ENCODE measurements at places on chromosomes 12 and 14.

DNA sequence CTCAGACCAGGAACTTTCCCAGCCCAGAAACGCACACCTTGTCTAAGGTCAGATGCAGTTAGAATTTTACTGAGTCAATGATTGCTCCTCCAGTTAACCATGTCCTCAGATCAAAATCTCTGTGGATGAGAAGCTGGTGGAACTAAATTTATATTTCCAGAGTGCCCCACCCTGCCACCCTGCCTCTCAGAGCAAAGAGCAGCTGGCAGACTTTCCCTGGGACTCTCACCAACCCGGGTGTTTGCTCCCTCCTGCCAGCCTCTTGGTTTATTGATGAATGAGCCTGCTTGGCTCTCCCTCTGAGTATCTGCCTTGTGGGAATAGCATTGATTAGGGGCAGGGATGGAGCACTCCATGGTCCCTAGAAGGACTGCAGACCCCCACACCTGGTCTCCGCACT lies 5.9 kb upstream of the KRT1 start:
- DNase-seq, result no peak

DNA sequence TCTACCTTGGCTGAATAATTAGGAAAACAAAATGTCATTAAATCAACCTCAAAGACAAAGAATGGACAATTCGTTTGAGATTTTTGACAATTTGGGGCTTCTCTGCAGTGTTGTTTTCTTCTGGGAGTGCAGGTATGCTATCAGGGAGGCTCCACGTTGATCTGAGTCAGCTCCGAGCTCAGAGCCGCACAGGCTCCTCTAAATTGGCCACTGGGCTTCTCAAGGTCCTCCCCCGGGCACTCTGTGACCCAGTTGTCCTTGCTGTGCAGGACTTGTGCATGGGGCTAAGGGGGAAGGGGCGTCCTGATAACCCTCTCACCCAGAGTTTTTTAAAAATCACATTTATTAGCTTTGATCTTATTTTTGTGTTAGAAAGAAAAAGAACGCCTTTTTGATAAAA lies 52.7 kb downstream of the TBX3 start:
- no peak for DNase-seq

DNA sequence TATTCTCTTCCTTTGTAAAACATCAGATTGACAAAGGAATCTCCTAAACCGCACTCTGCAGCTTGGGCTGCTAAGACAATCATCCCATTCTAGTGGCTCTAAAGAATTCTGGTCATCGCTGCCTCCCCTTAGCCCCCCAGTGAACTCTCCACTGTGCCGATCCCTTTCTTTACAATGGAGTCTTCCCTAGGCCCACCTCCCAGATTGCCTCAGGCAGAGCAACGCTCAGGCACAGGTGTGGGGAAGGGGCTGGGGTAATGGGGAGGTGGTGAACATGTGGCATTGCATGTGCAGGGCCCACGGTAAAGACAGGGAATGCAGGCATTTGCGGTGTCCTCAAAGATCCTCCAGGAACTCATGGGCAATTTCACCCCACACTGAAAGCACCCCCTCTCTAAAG lies 86.3 kb downstream of the PLEKHG3 start:
- DNase-seq, result no peak

- no peak for DNase-seq
These were observed 54.4 kb downstream of the NIN start for GRCh38 chr14:50776522-50776921.

DNA sequence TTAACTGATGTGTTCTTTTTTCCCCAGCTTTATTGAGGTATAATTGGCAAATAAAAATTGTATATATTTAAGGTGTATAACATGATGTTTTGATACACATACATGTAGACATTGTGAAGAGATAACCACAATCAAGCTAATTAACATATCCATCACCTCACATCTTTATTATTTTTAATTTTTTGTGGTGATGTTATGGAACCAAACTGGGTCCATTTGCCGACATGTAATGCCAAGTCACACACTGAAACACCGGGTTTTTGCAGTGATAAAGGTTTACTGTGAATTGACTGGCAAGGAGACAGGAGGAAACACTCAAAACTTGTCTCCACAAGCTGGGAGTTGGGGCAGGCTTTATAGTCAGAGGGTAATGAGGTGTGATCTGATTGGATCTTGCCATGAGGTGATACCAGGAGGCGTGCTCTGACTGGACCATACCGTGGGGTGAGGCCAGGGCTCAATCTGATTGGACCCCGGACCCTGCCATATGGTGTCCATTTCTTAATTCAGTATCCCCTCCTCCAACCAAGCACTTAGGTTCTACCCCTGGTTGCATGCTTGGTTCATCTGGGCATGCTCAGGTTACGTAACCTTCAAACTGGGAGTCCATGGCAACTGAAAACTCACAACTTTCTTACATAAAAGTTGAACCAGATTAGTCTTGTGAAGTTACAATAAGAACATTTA lies 11.8 kb upstream of the WSCD2 start:
- no peak for DNase-seq

DNA sequence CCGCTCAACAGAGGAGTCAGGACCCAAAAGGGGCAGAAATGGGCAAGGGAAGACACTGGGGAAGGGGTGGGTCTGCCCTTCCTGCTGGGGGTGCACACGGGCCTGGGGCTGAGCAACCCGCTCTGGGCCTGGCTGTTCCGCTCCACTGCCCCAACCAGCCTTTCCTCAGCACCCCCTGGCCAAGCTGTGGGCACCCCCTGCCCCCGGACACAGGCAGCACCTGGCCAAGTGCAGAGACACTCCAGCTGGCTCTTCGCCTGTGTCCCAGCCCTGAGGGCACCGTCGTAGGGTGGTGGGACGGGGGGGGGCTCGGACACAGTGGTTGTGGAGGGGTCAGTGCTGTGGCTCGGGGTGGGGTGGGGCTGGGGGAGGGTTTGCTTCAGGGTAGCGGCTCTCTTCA lies 10.3 kb downstream of the PACS2 start:
- DNase-seq, result no peak

GRCh38 chr12:63968673-63969072 lies 124.2 kb downstream of the SRGAP1 start:
- DNase-seq, result no peak

DNA sequence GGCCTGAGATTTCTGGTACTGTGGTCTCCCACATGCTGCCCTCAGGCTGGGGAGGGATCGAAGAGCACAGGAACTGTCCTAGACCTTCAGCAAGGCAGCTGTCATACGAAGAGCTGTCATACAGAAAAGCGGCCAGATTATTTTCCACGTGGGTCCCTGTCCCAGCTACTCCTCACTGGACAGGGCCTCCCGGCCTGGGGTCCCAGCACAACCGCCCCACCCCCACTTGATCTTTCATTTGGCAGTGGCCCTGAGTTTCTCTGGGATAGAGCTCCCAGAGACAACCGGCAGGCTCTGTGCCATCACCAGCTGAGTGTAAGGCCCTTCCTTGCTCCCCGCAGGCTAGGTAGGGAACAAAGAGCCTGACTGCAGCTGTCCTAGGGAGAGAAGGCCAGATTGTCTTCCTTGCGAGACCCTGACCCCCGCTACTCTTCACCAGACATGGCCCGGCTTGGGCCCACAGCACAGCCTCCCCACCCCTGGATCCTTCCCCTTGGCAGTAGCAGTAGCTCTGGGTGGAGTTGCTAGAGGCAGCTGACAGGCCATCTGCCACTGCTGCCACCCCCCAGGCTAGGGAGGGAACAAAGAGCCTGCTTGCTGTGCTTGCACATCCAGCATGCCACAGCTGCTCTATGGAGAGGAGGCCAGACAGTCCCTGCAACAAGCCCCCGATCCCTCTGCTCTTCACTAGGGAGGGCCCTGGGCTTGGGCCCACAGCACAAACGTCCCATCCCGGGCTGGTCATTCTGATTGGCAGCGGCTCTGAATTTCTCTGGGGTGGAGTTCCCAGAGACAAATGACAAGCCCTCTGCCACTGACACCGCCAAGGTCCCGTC lies 3.1 kb upstream of the OR4N2 start:
- no peak for DNase-seq

DNA sequence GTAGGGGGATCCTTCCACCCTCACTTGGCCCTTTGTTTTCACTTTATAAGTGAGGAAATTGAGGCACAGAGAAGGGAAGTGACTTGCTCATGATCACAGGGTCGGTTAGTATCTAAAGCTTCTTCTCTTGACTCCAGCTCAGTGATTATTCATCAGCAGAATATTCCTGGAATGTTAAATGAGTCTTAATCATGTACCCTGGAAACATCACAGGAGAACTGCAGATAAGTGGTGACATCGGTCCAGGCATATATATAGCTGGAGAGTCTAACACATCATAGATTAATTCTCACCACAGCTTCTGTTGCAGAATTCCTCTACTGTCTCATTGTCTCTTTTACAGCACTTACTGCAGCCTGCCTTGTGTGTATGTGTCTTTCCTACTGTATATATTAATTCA lies 69.9 kb downstream of the PAH start:
- DNase-seq, result no peak

DNA sequence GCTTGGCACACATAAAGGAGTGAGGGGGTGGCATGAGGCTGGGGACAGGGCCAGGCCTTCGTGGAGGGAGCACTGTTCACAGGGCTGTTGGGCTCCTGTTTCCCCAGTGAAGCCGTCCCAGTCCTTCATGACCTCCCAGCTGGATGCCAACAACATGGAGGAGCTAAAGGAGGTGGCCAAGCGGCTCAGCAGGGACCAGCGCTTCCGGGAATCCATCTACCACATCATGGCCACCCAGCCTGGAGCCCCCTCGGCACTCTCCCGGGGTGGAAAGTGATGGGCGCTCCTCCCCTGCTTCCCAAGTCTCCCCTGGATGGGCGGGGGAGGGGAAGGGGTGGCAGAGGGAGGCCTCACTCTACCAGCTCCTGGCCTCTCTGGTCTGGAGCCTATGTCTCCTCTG lies 43.6 kb downstream of the PLEKHD1 start:
- no peak for DNase-seq

GRCh38 chr12:38903596-38903995 lies 1.8 kb downstream of the CPNE8 start:
- no peak for DNase-seq

DNA sequence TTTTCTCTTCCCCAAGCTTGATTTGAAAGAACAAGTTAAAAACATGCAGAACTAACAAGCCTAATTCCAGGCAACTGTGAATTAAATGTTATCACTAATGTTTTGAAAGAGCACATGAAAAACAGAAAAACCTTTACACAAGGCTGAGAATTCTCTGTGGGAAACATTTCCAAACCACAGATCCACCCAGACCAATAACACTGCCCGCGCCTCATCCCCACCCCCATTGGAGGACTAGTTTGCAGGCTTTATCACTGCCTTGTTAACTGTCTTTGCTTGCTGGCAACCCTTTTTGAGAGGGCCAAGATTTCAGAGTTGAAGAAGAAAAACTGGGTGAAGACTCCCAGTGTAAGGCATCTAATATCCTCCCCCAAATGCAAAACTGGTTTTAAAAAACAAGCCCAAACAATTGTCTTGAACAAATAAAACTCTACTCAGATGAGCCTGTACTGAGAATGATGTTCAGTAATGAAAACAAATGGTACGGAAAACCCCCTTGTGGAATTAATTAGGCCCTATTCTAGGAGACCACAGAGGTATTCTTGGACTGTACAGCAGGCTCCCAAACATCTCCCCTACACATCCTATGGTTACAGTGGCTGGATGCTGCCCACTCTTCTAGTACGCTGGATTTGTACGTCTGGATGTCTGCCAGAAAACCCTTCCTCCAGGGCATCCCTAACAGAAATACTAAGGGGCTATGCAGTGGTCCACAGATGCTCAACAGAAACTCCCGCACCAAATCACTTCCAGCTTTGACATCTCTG lies 5.8 kb downstream of the MAX start:
- no peak for DNase-seq

GRCh38 chr14:65599375-65599774 lies 186.8 kb downstream of the FUT8 start:
- DNase-seq, result no peak

DNA sequence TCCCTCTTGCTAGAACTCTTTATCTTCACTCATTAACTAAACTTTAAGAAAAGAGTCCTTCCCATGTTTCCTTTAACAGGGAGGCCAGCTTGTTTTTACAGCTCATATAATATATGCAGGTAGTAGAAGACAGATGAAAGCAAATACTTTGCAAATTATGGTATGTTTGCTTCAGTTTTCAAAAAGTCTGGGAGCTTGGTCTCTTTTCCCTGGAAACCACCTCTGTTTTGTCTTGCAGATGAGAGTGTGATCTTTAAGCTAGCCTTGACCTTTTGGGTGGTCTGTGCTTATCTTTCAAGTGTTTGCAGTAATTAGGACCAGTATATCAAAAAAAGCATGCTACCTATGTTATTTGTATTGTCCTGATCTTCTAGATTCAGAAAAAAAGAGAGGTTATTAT lies 62.7 kb downstream of the ERC1 start:
- no peak for DNase-seq

DNA sequence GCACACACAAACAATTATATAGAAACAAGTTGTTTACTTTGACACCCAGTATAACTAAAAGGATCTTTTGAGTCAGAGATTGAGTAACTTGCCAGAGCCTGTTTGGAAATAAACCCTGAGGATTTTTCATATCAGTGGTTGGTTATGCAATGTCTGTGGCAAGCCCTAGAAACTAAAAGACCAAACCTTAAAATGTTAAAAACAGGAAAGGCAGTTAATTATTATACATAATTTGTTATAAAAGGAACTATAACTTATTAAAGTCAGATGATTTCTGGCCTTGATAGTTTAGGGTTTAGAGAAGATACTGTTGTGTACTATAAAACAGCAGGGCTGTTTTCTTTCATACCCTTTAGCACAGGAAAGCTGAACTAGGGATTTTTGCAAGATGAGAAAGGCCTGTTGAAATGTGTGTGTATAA lies 44.1 kb downstream of the PSEN1 start:
- DNase-seq, result peak; percentile 68

GRCh38 chr14:54864526-54864925 lies 38.1 kb downstream of the GCH1 start:
- no peak for DNase-seq

- DNase-seq, result no peak
These were observed 57.0 kb upstream of the PNMA1 start for GRCh38 chr14:73770977-73771847.

- no peak for DNase-seq
These were observed 257.0 kb downstream of the ETNK1 start for GRCh38 chr12:22881878-22882385.

DNA sequence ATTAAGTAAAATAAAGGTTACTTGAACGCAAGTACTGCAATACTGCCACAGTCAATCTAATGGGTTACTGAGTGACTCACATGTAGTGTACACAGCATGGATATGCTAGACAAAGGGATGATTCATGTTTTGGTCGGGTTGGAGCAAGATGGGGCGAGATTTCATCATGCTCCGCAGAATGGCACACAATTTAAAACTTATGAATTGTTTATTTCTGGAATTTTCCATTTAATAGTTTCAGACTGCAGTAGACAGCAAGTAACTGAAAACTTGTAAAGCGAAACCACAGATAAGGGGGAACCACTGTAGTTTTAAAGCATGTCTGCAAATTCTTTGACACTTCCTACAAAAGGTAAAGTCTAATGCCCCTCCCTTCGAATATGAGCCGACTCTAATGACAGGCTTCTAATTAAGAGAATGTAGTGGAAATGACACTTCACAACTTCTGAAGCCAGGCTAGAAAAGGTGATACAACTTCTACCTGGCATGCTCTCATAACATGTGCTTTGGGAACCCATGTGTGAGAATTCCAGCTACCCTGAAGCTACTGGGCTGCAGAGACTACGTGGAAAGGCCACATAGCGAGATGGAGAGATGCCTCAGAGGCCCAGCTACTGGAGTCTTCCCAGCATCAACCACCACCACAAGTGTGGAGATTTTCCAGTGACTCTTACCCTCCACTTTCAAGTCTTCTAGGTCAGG lies 13.9 kb upstream of the TCP11L2 start:
- no peak for DNase-seq
